ENCODE measurements at places on chromosomes 5 and 9. TPM values are rescaled to one million over a fixed set of nuclear protein-coding genes. Genes with fewer than 3 reads are reported as not detected.

Gene PCDHA12
- not detected for total RNA-seq

Gene SCGB3A2
- not detected for total RNA-seq

Gene PDLIM4
- total RNA-seq, result not detected

Gene GRM6
- total RNA-seq, result not detected

Gene HIGD2A
- total RNA-seq, result 124 TPM

Gene NR4A3
- 0.08 TPM for total RNA-seq

Gene PTGS1
- 0.67 TPM for total RNA-seq

Gene PCDHB4
- not detected for total RNA-seq

Gene FOXD4L5
- 0.92 TPM for total RNA-seq

All from naive thymus-derived CD4-positive, alpha-beta T cell (primary cell).